Vagina (tissue), 2 donors: ENCODE measurements at places on chromosomes 4 and X. TPM values are rescaled to one million over a fixed set of nuclear protein-coding genes. Genes with fewer than 3 reads are reported as not detected.

The NAP1L2 gene
- total RNA-seq: 4.7 TPM

GRCh38 chr4:175953960-175954521, 111.6 kb upstream of the WDR17 start:
- DNase-seq: no peak

The HSFX2 gene
- not detected for total RNA-seq

The GALNTL6 gene
- total RNA-seq: 0.74 TPM

- DNase-seq: no peak
These were observed 821 bp downstream of the ASMTL start for GRCh38 chrX:1451661-1452515.

GRCh38 chrX:44735498-44735897, 108.3 kb upstream of the DUSP21 start:
- no peak for DNase-seq

- no peak for DNase-seq
These were observed 727.9 kb downstream of the CCSER1 start for GRCh38 chr4:90855111-90855510.

The CT45A9 gene
- total RNA-seq: not detected

DNA sequence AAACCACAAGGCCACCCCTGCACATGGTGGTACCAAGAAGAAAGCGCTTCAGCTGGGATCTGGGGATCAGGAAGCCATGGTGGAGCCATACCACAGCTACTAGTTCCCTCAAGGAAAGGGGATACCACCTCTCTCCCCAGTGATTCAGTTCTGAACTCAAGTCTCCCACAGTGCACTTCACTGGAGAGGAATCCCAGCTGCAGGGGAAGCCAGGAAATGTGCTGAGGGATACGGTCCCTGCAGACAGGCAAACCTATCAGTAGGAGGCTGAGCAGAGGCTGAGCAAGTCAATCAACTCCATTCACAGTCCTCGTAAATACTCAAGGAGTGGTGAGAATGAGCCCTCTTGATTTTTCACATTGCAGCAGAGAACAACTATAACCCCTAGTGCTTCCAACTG, 11.0 kb downstream of the TMEM192 start:
- DNase-seq: peak; percentile 52

- DNase-seq: no peak
These were observed 222.4 kb downstream of the FBXO8 start for GRCh38 chr4:174061026-174061425.

DNA sequence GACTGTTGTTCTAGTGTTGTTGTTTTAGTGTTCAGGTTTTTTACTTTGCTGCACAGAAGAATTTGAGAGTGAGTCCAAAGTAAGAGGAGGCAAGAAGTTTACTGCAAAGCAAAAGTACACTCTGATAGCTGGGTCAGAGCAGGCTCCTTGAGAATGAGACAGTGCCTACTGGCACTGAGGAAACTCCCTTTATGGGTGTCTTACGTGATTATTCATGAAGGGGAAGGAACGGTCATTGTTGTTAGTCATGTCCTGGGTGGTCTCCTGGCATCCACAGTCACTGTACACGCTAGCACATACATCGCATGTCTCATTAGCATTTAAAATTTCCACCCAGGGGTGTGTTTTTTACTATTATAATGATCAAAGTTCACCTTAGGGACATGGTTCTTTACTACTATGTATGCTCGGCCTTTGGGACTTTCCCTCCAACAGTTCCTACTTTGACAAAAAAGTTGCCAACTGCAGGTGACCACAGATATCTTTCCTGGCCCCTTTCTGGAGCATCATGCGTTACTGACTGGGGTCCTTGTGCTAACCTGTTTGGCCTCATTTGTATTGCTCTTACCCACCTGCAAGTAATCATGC, 688.9 kb upstream of the AMOT start:
- DNase-seq: no peak

DNA sequence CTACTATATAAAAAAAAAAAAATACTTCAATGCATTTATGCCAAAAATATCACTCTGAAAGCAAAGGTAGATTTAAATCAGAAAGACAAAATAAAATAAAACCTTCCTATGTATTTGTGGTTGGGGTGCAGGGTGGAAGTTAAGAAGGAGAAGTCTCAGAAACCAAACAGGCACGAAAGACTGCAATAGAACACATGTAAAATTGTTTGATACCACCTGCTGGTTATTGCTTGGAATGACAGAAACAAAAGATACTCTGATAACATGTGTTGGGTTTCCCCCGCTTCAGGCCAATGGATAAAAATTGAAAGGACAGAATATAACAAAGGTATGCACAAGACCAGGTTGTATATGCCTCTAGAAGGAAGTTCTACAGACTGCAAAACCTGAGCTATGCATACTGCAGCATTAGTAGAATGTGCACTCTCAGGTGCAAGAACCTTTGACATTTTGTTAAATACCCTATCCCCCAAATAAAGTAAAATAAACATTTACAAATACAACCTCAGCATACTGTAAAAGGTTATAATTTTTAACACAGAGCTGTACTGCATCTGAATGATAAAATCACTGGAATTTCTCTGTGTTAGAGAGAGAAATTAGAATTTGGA, 118.8 kb downstream of the GABRA2 start:
- no peak for DNase-seq

GRCh38 chr4:162523171-162523570, 359.4 kb upstream of the FSTL5 start:
- no peak for DNase-seq

DNA sequence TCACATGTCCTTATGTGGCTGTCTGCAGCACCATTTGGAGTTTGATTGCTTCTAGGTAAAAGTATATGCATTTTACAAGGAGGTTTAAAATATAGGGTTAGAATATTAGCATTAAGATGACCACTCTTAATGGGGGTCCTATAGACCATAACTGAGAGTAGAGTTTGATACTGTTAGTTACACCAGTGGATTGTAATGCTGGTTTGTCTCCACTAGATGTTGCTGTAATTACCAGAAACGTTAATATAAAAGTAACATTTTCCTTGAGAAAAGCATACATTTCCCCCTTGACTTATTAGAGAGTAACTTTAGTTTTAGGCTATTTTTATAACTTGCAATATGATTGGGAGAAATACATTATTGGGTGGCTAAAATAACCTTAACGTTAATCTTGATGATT, 93.0 kb downstream of the ZXDA start:
- no peak for DNase-seq

GRCh38 chr4:98570151-98570797, 88.1 kb downstream of the TSPAN5 start:
- DNase-seq: no peak

The DDX53 gene
- not detected for total RNA-seq

GRCh38 chr4:46856333-46856732, 52.7 kb downstream of the COX7B2 start:
- no peak for DNase-seq

DNA sequence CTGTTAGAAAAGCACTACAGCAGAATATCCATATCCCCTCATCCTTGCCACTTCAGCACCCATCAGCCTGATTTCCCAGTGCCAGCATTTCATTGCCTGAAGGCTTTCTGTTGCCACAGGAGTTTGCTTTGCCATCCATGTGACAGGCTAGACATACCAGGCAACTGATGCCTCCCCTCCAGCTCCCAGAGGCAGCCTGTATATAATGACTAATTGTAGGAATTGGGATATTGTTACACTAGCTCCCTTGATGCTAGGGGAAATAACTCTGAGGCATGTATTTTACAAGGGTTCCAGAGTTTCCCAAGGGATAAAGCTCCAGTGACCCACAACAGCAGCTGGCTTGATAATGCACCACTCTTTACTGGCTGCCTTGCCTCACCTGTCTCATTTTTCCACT, 608.0 kb upstream of the FTHL17 start:
- no peak for DNase-seq

DNA sequence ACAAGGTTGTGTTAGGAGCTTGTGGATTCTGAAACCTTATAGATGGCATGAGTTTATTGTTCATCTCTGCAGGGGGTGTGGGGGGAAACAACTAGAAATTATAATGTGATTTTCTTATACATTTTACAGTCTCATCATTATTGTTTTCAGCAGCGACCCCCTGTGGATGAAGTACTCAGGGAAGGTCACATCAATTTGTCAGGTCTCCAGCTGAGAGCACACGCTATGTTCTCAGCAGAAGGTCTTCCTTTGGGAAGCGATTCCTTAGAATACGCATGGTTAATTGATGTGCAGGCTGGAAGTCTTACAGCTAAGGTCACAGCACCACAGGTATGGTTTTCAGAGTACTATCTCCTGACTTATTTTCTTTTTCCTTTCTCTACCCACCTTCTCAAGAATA, 72.2 kb downstream of the BLTP1 start:
- DNase-seq: no peak

The USP26 gene
- total RNA-seq: not detected

GRCh38 chr4:145487631-145488030, 6.0 kb downstream of the SMAD1 start:
- DNase-seq: no peak

The RASSF6 gene
- total RNA-seq: 16.9 TPM

DNA sequence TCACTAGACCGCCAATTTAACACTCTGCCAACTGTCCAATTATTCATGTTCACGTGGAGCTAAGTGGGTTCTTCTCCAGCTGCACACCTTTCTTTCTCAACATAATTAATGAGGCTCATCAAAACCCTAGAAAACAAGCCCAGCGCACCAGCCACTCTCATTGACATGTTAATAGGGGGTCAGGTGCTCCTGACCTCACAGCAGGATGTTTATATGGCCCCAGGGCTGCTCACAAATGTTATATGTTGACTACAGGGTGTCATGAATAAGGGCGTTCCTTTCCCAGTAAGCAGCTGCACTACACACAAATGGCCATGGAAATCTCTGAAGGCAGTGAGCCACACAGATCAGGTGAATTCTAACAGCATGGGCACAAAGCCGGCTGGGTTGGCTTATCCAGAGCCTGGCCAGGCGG, 209.8 kb downstream of the MGST2 start:
- DNase-seq: no peak

- DNase-seq: no peak
These were observed 186.6 kb upstream of the GNPDA2 start for GRCh38 chr4:44912980-44913379.

GRCh38 chr4:172390331-172390730, 577.1 kb downstream of the GALNTL6 start:
- no peak for DNase-seq

GRCh38 chr4:98585596-98585995, 72.8 kb downstream of the TSPAN5 start:
- DNase-seq: no peak
